Esophagus squamous epithelium (tissue), 5 donors: ENCODE measurements at places on chromosomes 16 and 17.

DNA sequence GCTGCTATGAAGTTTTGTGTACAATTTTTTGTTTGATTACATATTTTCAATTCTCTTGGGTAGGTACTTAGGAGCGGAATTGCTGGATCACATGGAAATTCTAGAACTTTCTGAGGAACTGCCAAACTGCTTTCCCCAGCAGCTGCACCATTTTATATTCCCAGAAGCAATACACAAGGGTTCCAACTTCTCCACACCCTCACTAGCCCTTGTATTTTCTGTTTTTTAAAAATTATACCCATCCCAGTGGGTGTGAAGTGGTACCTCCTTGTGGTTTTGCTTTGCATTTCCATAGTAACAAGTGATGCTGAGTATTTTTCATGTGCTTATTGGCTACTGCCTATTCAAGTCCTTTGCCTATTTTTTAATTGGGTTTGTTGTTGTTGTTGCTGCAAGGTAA lies 20.9 kb downstream of the NACA2 start:
- no peak for DNase-seq

- no peak for DNase-seq
Observed at GRCh38 chr16:25007284-25007984, 7.7 kb downstream of the ARHGAP17 start.

- DNase-seq: no peak
Observed at GRCh38 chr17:77399319-77399957, 258.7 kb downstream of the SEC14L1 start.

- DNase-seq: no peak
Observed at GRCh38 chr16:2428784-2429033, 538 bp upstream of the CCNF start.

GRCh38 chr16:67150833-67151396 lies at the start of gene B3GNT9:
Gene B3GNT9 (minus strand): TSS chr16:67150998. CDS start chr16:67150485, 513 bp downstream.
- DNase-seq: no peak

- DNase-seq: no peak
Observed at GRCh38 chr16:56244612-56245011, 53.3 kb downstream of the GNAO1 start.

DNA sequence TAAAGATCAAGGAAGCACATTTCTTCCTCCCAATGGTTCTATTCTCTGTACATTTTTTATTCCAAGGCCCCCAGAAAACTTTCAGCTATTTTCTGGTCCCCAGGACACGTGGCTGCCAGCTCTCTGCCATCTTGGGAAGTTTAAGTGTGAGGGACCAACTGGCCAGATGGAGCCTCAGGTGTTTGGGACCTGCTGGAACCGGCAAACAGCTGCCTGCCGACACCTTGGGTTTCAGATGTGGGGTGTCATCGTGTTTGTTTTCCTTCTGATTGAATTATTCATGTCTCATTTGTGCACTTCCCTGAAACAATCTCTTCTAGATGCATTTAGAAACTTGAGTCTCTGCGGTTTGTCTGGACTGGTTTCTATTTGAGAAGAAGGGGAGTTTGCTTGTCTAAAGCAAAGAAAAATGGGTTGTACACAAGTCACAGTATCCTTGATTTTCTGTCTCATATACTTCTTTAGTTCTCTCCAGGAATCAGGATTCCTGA lies 386.5 kb downstream of the SLC39A11 start:
- DNase-seq: no peak

- DNase-seq: no peak
Observed at GRCh38 chr17:5211458-5211857, 19.8 kb upstream of the ZNF594 start.

- no peak for DNase-seq
Observed at GRCh38 chr16:66513111-66513723, 36.7 kb downstream of the TK2 start.

GRCh38 chr17:1577583-1578013 lies 15.0 kb upstream of the PITPNA start:
- no peak for DNase-seq

DNA sequence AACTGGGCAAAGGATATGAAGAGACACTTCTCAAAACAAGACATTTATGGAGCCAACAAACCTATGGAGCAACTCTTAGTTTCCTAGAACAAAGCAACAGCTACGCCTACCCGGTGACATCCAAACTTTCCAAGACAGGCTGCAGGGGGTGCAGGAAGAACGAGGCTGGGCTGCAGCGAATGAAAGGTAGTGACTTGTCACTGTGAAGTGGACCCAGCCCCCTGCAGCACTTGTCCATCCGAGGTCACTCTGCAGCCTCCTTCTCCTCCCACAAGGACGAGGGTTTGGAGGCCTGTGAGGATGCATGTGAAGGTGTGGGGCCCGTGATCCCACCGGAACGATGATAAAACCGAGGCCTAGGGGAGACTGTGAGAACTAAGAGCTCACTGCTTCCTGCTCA lies 192.6 kb upstream of the RPL38 start:
- DNase-seq: no peak

DNA sequence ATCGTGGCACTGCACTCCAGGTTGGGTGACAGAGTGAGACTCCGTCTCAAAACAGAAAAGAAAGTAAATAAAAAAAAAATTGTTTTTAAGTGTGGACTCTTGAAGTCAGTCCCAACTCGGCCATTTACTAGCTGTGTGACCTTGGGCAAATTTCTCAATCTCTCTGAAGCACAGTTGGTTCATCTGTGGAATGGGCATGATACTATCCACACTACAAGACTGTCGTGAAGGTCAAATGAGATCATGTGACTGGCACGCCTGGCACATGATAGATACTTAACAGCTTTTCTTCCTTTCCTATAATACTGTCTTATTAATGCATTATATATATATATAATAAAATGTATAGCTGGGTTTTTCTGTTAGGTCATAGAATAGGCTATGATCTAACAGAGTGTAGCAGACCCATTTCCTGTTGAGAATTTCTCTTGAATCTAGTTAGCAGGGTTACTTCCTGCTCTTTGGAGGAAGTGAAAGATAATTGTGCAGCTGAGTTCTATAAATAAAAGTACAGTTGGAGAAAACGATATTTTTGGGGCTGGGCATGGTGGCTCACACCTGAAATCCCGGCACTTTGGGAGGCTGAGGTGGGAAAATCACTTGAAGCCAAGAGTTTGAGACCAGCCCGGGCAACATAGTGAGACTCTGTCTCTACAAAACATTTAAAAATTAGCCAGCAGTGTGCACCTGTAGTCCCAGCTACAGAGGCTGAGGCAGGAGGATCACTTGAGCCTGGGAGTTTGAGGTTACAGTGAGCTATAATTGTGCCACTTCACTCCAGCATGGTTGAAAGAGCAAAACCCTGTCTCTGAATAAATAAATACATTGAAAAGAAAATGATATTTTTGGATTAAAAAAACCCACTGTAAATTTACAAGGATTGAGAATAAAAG lies 7.3 kb downstream of the MILR1 start:
- DNase-seq: no peak

DNA sequence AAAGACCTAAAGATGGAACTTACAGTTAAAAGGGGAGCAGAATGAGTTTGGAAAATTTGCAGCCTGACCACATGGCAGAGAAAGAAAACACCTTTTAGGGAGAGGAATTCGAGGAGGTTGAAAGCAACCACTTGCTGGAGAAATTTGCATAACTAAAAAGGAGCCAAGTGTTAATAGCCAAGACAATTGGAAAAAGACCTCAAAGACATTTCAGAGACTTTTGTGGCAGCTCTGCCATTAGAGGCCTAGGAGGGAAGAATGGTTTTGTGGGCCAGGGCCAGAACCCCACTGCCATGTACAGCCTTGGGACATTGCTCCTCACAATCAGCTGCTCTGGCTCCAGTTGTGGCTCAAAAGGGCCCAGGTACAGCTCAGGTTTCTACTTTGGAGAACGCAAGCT lies 338.5 kb downstream of the UTP18 start:
- no peak for DNase-seq

DNA sequence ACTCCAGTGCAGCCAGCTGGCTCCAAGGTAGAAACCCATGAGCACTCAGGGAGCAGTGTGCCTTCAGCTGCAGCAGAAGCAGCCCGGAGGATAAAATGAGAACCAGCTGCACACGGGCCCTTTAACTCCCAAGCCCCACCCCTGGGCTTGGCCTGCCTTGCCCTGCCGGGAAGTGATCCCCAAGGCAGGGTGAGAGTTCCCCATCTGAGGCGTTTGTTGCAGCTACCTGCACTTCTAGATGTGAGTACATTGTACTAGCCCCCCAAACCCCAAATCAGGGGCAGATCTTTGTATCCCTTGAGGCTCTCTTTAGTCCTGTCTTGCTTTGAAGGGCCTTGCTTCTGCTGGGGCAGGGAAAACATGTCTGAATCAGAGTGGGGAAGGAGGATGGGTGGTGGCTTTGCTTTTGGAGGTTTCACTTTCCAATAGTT lies at the start of gene MVP:
Gene MVP (plus strand): TSS at position 192 of the 431 bp plus-strand sequence. CDS start 10,088 bp downstream, outside the sequence.
- DNase-seq: no peak

DNA sequence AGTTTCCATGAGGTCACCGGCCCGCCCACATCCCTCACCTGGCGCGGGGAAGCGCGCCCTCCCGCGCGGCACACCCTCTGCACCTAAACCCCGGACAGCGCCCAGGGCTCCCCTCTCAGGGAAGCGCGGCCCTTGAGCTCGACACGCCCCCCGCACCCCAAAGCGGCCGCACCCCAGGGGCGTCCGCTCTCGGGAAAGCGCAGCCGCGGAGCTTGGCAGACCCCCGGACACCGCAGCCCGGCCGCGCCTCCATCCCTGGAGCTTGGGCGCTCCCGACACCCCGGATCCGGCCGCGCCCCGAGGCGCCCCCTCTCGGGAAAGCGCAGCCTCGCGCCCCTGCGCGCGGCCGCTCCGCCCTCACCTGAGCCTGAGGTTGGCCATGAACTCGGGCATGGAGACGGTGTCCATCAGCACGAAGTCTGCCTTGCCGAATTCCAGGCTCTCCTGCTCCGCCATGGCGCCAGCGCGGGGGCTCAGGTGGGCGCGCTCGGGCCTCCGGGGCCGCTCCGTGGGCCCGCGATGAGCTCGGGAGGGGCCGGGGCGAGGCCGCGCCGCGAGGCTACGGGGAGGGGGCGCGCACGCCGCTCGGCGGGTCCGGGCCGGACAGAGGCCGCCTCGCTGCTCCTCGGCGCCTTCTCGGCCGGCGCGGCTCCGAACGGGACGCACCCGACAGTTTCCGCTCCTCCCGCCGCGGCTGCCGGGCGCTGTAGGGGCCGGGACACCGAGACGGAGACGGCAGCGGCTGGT lies at the start of gene MYO1D:
Gene MYO1D (minus strand): TSS at position 708 of the 747 bp plus-strand sequence. CDS start 252 bp downstream, at position 456.
- DNase-seq: no peak

DNA sequence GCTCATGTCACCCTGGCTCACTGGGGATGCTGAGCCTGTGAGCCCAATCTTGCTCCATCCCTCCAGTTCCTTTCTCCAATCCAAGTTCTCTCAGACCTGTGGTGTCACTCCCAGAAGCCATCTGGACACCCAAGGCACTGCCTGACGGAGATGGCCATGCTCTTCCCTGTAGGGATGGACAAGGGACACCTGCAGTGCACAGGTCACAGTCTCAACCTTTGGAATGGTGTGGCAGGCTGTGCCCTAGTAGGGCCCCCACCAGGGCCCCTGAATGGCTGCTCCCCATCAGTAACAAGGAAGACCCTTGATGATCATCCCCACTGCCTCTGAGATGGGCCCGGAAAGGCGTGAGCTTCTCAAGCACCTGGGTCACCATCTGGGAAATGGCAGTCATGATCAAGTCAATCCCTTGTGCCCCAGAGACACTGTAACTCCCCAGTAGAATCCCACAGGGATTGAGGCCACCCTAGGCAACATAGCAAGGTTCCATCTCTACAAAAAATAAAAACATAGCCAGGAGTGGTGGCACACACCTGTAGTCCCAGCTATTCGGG lies 822.5 kb downstream of the KCNJ18 start:
- no peak for DNase-seq

GRCh38 chr17:30954046-30954830 lies 16.6 kb upstream of the RNF135 start:
- DNase-seq: no peak

DNA sequence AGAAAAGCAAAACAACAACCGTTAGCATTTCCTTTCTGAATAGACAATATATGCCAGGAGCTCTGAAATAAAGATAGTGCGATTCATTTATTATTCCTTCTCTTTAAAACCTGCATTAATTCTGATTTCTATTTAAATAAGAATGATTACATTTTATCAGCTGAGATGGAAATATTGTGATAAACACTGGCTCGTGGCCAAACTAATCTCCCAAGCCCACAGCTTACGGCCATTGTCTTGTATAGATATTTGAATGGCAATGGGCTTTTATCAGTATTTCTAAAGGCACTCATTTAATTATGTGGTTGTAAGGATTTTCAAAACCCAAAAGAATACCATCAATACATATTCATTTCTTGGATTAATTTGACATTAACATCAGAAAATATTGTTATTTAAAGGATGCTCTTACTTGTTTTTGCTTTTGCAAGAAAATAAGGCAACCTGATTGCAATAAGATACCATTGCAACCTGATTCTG lies 123.7 kb upstream of the IRX5 start:
- DNase-seq: no peak

DNA sequence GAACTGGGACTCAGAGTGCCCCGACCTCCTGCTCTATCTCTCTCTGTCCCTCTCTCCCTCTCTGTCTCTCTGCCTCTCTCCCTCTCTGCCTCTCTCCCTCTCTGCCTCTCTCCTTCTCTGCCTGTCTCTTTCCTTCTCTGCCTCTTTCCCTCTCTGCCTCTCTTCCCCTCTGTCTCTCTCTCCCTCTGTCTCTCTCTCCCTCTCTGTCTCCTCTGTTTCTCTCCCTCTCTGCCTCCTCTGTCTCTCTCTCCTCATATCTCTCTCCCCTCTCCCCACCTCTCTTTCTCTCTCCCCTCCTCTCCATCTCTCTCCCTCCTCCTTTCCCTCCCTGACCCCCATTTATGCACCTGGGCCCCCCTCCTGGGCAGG lies 32.7 kb downstream of the TNFRSF13B start:
- DNase-seq: no peak

DNA sequence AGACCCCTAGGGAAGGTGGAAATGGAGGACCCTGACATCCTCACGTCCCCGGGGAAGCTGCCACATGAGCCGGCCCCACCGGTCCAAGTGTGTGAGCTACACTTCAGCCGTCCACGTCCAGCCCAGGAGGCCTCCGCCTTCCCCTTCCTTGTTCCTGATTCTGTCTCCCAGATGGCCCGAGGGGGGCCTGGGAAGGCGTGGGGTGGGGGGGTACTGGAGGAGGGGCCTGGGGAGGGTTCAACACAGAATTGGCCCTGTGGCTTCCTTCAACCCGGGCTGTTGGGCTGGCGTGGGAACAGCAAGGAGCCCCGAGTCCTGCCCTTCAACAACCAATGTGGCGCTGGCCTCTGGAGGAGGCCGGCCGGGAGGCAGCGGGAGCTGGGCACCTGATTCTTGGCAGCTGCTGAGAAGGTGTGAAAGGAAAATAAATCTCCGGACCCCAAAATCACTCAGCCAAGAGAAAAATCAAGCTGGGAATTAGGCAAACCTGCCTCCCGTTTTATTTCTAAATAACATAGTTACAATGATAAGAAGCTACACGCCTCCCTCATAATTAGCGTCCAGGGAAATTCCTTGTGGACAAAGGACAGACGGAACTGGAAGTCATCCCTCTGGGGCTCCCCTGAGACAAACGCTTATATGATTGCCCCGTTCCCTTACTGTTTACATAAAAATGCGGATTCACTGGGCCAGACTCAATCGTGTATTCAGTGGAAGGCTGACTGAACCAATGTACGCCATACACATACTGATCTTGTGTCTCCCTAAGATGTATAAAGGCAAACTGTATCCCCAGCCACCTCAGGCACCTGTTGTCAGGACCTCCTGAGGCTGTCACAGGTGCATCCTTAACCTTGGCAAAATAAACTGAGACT lies 1.8 kb upstream of the APRT start:
- DNase-seq: no peak
